Astrocyte of the spinal cord (primary cell): ENCODE measurements at places on chromosomes 5 and 9.

- peak; percentile 47 for DNase-seq
These were observed 46.9 kb downstream of the AHRR start for GRCh38 chr5:368183-369084.

GRCh38 chr5:3595006-3595961, at the start of gene IRX1:
IRX1 (plus strand) TSS chr5:3595832; CDS start chr5:3596106, 274 bp downstream.
- peak; percentile 56 for DNase-seq

GRCh38 chr5:133240425-133241091, 188.7 kb downstream of the HSPA4 start:
- peak; percentile 96 for DNase-seq

GRCh38 chr9:90818279-90818678, 16.7 kb downstream of the SYK start:
- no peak for DNase-seq

GRCh38 chr9:79012561-79012960, 559.2 kb upstream of the TLE4 start:
- DNase-seq: peak; percentile 71

DNA sequence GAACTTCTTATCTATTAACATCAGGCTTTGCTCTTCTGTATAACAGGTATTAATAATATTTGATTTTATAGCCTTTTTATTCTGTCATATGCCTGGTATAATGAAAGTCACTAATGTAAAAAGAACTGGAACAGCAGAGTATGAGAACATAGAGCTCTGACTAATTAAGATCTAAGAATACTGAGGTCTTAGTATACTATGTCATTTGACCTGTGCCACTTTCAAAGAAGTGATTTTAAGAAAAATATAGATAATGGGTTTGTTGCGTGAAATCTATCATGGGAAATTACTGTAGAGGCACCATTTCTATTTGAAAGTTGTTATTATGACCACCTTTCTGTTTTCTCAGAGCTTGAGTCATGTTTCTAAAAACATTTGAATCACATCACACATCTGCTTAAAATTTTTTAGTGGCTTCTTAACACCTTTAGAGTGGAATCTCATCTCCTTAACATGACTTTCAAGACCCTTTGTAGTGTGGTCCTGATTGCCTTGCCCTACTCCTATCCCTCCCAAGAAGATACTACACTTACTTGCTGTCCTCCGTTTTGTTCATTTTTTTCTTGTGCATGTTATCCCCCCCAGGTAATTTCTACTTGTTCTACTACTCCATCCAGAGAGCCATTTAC, 14.3 kb downstream of the WDR36 start:
- no peak for DNase-seq

DNA sequence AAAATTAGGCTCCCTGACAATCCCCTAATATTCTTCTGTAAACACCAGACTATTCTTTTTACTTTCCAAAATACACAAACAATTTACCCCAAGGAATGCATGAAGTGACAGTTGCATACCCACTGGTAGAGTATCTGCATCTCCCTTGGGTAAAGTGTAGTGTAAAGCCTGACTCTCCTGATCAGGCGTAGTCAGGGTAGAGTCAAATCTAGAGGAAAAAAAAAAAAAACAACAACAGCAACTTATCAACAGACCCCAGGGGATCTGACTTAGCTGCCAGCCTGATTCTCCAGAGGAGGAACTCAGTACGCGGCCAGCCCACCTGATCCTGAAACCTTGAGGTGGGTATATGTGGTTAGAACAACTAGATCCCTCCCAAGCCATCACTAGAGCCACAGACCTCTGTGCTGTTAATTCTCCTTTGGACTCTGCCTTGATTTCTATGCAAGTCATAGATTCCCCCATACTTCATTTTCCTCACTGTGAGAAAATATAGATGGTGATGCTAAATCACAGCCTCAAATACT, 61.0 kb downstream of the ZNF608 start:
- no peak for DNase-seq

DNA sequence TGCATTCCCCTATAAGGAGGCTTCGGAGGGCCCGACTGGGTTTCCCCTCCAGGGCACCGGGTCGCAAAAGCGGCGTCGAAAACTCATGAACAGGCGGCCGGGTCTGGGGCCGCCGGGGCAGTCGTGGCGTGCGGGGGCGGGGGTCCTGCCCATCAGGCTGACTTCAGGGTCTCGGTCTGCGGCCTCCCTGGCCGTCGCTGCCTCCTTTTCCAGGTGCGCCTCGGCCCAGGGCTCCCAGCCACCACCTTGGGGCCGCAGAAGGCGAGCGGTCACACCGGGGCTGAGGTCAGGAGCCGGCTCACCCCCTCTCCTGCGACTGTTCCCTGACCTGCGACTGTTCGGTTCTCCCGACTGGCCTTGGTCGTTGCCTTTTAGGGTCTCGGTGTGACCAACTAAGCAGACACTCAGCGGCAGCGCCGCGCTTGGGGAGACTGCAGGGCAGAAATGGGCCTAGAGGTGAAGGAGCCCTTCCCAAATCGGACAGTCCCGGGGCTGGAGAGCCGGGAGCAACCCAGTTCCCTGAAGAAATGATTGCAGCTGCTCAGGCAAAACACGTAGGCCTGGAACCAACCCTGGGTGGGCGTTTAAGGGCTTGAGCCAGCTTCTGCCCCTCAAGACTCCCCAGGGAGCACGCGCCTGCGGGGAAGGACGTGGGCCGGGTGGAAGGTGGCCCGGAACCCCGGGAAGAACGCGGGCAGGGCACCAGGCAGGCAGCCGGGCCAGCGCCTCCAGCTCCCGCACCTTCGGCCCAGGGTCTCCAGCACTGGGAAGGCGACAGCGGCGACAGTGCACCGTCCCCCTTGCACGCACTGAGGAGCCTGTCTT, 11.2 kb downstream of the IRX2 start:
- no peak for DNase-seq

- no peak for DNase-seq
These were observed 58.0 kb downstream of the GDA start for GRCh38 chr9:72207278-72207677.

GRCh38 chr5:66551945-66552344, 44.2 kb upstream of the MAST4 start:
- DNase-seq: no peak

DNA sequence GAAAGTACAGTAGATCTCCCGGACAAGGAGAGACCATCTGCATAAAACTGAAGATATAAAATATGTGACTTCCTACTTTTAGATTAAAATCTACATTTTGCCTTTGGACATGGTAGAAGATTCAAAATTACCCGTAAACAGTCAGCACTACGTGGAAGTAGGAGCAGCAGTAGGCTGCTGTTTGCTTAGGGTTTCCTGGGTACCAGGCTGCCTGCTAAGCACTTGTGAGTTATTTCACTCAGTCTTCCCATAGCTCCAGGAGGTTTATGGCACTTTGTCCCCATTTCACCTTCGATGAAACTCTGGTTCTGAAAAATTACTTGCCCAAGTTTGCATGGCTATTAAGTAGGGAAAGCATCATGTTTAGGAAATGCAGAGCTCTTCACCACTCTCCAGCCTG, 92.6 kb downstream of the STK32A start:
- no peak for DNase-seq

DNA sequence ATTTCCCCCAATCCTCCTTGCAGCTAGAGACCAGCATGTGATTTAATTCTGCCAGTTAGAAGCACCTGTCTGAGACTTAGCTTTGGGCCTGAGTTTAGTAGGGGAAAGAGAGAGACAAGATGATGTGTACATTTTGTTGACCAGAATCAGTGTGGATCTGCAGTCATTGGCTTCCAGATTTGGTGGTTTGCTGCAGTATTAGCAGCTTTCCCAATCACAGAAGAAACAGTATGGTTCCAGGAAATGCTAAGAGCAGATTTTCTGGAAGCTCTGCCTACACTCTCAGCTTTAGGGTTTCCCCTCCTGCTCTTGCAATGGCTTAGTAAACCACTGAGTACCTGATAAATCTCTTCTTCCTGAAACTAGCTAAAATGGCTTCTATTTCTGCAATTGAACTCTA, 48.8 kb upstream of the FREM1 start:
- no peak for DNase-seq

- DNase-seq: peak; percentile 63
These were observed 4.0 kb upstream of the MYORG start for GRCh38 chr9:34380511-34381315.

GRCh38 chr5:128798871-128799270, 166.4 kb upstream of the SLC27A6 start:
- DNase-seq: no peak

GRCh38 chr5:133297293-133297692, 245.5 kb downstream of the HSPA4 start:
- no peak for DNase-seq

DNA sequence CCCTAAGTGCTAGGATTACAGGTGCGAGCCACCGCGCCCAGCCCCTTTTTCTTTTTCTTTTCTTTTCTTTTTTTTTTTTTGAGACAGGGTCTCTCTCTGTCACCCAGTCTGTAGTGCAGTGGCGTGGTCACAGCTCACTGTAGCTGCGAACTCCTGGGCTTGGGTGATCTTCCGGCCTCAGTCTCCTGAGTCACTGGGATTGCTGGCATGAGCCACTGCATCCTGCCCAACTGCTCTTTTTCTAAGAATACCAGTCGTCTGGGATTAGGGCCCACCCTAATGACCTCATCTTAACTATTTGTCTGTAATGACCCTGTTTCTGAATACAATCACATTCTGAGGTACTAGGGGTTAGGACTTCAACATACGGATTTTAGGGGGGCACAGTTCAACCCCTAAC, 34.1 kb upstream of the NANS start:
- DNase-seq: peak; percentile 46

- DNase-seq: no peak
These were observed 44.8 kb downstream of the CDK7 start for GRCh38 chr5:69279517-69279916.

- peak; percentile 76 for DNase-seq
These were observed 20.5 kb upstream of the GLRX start for GRCh38 chr5:95842854-95843544.

DNA sequence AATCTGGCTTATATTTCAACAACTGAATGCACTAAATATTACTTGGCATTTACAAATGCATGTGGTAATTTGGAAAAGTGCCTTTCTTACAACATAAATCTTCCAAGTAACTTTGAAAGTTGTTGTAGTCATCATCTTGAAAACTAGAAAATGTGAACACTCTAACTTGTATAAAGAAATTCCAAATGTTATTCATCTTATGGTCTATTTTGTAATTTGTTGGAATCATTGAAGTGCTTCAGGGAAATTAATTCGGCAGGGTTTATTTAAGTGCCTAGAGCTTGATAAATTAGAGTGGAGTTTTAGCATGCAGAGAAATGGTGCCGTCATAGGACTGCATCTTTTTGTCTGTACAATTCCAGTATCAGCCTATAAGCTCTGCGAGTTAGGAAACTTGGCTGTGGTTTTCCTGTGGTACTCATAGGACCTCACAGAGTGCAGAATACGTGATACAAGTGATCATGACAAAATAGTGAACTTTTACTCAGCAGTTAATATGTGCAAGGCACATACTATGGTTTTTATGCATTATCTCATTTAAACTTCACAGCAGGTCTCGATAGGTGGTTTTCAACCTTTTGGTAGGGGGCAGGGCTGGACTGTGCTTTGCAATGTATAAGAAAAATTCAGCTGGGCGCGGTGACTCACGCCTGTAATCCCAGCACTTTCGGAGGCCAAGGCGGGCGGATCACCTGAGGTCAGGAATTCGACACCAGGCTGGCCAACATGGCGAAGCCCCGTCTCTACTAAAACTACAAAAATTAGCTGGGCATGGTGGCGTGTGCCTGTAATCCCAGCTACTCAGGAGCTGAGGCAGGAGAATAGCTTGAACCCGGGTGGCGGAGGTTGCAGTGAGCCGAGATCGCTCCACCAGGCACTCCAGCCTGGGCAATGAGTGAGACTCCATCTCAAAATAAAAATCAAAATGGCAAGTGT, 79.6 kb downstream of the RAI14 start:
- DNase-seq: peak; percentile 62

DNA sequence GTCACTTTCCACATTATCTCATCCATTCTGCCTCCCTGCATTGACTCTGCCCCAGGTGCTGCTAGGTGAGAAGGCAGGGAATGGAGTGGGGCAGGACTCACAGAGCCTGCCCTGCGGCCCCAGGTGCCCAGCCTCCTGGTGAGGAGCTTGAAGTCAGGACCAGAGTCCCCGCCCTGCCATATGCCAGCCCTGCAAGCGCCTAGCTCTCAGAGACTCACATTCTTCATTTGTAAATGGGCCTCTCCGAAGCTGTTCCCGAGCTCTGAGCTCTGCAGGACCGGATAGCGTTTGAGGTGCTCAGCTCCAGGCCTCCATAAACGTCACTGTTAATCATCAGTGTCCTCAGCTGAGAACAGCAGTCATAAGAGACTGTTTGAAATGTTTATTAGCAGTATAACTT, 75.1 kb upstream of the STXBP1 start:
- DNase-seq: peak; percentile 57

DNA sequence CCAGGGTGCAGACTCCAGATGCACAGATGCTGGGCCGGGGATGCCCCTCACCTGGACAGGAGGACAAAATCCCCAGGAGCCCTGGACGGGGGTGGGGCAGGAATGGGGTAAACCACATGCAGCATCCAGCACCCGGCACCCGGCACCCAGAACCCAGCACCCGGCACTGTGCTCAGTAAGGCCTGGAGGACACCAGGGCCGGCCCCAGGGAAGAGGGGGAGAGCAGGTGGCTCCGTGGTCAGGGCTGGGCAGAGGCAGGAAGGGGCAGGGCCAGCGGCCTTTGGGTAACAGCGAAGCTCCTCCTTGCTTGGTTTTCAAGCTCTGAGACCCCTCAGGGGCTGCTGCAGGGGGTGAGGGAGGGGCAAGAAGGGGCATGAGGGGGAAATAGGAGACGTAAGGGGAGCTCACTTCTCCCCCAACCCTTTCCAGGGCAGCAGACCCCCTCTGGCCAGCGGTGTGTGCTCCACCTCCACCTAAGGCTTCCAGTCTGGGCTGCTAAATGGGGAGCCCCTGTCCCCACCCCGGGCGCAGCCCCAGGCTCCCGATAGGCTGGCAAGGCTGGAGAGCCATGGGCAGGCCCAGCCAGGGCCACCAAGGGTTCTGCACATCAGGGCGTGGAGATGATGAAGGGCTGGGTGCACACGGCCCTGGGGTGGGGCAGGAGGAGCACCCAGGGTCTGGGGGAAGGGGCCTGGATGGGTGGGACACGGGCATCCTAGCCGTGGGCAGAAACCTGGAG, 17.8 kb upstream of the SLC6A19 start:
- DNase-seq: no peak

DNA sequence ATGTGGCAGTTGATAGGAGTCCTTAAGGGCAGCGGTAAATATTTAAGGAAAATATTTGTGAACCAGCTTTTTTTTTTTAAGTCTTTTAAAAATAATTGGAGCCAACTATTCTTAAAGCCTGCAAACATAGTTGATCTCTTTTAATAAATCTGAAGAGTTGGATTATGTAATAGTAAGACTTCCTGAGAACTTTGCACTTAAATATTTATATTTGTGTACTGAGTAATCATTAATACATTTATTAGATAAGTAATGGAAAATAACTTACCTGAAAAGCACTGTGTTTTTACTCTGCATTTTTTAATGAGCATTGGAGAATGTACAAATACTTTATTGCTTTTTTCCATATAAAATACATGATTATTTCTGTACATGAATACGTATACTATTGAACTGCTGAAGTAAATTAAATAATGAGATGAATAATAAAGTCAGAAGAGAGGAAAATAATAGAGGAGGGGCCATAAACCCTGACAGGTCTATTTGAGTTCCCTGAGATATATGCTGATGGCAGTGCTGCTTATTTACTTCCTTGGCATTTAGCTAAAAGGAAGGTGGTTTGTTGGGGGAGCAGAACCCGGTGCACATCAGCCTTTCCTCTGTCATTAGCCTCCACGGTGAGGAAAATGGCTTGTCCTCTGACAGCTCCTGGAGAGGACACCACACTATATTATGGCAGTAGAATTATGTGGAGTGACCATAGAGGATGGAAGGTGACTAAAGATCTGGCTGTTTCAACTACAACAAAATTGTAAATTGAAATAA, 148.0 kb downstream of the ZSWIM6 start:
- no peak for DNase-seq
